ENCODE measurements at places on chromosomes 2 and 18.

DNA sequence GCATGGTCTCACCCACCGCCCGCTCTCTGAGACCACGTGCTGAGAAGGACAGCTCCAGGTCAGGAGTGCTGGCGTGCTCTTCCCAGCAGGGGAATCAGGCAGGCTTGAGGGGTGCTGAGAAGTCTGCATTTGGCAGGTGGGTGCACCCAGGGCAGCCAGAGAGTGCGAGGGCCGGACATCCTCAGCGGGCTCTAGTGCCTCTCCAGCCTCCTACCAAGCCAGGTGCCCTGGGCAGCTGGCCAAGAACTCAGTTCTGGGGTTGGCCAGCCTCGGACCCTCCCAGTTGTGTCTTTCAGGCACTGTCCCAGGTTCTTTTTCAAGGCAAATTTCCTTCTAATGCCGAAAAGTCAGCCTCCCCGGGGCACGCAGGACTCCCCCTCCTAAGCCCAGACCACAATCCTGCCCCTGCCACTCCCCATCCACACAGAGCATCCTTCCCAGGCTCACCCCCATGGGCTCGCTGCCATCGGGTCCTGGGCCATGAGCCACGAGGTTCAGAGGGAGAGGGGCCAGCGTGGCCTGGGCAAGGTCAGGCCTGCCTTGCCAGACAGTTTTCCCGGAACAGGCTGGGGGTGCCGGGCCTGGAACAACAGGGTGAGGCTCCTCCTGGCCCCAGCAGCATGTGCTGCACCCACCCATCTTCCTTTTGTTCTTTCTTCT is 52.2 kb upstream of the GPC1 start:
- DNase-seq: no peak

GRCh38 chr18:37124516-37124915 is 295.6 kb downstream of the KIAA1328 start:
- no peak for DNase-seq

DNA sequence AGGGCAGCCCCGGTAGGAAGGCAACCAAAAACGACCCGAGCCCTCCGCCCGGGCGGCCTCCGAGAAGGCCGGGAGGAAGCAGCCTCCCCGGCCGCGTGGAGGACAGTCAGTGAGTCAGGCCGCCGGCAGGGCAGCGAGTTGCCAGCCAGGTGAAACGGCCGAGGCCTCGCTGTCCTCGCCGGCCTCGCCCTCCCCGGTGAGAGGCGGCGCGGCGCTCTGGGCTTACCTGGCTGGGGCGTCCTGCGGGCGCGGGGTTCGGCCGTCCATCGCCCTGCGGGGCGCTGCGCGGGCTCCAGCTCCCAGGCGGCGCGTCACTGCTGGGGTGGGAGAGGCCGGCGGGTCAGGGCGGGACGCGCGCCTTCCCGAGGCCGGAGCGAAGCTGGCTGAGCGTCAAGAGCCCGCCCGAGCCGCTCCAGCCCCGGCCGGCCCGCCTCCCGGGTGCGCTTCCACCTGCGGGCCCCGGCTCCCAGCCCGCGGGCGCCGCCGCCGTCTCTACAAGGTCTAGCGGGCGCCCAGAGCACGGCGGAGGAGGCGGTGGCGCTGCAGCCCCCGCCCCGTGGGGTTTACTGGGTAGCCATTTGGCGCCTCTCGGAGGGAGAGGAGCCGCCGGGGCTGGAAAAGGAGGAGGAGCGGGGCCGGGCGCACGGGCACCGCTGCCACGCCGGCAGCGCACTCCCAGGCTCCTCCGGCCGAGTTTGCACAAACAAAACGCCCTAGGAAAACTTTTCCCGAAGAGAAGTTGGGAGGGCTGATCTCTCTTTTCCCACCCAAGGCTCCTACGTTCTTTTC is 499 bp downstream of the COBLL1 start:
- DNase-seq: peak; percentile 77

DNA sequence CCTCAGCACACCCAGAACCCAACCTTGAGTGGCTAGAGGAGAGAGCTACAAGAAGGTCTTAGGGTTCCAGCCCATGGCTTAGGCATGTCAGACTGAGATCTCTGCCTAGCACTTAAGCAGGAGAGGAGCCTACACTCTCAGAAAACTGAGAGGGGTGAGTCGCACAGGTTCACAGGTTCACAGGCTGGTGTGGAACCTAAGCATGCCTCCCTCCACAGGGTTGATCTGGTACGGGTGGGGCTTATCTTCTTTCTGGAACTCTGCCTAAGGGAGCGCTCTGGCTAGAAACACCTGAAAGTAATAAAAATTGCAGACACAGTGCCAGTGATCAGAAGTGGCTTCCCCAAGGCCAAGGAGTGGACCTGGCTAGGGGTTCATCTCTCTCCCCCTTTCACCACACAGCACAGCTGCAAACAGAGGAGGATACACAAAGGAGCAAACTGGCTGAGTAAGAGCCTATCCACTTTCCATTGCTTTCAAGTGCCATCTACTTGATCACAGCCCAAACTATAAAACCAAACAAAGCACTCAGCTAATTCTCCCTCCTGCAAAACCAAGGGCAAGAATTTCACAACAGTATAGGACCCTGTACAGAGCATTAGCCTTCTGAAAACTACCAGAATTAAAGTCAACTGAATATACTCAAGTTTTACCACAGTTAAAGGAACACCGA is 481.9 kb upstream of the SETBP1 start:
- DNase-seq: no peak

GRCh38 chr18:80252136-80252535 is 4.8 kb upstream of the PARD6G start:
- DNase-seq: no peak

DNA sequence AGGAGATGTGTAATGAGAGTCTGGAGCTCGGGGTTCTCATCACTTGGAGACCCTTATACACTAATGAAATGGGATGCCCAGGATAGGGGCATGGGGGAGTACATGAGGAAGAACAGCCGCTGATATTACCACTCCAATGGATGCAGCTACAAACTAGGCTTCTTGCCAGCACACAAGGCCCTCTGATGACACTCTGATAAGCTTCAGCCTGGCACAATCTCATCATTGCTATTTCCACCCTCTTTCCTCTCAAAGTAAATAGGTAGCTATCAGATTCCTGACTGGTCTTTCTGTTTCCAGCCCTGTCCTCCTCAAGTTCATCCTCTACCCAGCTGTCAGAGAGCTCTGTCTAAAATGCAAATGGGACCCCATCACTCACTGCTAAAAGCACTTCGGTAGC is 103.0 kb downstream of the GPR39 start:
- DNase-seq: no peak

- DNase-seq: peak; percentile 40
Observed at GRCh38 chr2:105381101-105381668, 17.7 kb downstream of the FHL2 start.

DNA sequence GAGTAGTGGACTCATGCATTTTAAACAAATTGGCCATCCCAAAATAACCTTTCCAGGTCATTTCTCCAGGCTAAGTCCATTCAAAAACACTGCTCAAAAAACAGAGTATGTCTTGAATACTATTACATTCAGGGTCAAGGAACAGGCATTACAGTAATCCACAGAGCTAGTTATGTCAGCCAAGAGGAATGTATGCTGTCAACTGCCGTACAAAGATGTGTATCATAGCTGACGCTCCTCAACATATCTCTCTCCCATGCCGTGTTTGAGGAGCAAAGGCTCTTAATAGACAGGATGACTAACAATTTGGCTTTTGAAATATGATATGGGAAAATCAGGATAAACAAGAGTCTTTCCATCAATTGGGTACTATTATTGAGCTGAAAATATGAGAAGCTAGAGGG is 68.8 kb upstream of the KCTD1 start:
- DNase-seq: no peak

- DNase-seq: no peak
Observed at GRCh38 chr2:165016772-165017411, 61.6 kb upstream of the SLC38A11 start.

DNA sequence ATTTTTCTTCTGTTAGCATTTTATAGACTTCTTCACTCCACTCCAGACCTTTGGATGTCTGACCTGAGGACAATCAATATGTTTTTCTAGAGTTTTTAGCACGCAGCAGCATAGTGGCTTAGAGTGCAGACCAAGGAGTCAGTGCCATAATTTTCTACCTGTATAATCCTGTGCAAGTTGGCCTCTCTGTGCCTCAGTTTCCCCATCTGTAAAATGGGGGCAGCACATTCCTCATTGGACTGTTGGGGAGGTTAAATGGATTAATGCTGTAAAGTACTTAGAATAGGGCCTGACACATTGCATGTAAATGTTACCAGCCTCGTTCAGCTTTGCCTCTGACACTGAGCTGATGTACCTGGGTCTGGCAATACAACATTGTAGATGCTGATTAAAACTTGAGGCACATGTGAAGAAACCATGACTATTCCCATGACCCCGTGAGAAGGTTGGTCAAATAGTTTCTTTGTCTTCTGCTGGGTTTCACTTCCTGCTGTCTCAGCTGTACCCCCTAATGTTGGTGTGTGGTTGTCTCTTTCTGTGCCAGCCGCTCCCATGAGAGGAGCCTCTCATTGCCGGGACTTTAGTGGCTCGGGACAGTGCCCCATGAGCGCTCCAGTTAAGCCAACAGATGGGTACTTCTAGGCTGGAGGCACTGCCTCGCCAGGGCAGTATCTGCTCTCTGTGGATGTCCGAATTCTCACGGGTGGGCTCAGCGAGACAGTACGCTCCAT is 125.3 kb downstream of the SH3RF3 start:
- DNase-seq: no peak

GRCh38 chr2:233535271-233535670 is 31.3 kb downstream of the USP40 start:
- DNase-seq: no peak

GRCh38 chr2:8036366-8036765 is 645.5 kb upstream of the ID2 start:
- DNase-seq: no peak

DNA sequence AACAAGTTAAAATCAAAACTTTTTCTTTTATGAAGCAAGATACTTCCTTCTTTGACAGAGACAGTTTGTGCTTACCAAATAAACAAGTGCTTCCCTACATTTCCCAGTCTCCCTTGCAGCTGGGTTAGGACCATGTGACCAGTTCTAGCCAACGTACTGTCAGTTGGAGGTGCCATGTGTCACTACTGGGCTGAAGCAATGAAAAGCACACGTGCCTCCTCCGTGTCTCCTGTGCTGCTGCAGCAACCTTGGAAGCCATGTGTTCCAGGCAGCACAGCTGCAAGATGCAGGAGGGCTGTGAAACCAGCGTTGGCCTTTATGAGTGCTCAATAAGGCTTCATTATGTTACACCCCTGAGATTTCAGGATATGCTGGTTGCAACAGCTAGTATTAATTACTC is 93.2 kb downstream of the DHRS9 start:
- no peak for DNase-seq

- no peak for DNase-seq
Observed at GRCh38 chr2:137175246-137175645, 409.9 kb downstream of the THSD7B start.
